ENCODE measurements at places on chromosomes 7 and 10.

GRCh38 chr7:148863324-148863723 is 20.8 kb downstream of the EZH2 start:
- no peak for DNase-seq

DNA sequence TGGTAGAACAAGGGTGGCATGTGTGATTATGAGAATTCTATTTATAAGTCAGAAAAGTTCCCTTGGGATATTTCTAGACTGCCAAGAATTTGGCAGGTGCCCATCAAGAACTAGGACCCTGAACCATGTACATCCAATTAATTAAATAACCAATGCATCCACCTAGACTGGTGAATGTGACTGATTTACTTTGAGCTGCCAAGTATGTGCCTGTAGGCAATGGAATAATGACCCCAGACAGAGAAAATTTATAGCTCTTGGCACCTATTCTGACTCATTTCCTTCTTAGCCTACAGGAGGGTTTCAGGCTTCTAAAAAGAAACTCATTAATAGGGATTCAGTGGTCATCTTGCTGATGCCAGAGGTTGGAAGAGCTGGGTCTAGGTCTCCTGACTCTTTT is 54.9 kb downstream of the KCNH2 start:
- no peak for DNase-seq

GRCh38 chr7:27091105-27091504 is 4.7 kb downstream of the HOXA1 start:
- no peak for DNase-seq

DNA sequence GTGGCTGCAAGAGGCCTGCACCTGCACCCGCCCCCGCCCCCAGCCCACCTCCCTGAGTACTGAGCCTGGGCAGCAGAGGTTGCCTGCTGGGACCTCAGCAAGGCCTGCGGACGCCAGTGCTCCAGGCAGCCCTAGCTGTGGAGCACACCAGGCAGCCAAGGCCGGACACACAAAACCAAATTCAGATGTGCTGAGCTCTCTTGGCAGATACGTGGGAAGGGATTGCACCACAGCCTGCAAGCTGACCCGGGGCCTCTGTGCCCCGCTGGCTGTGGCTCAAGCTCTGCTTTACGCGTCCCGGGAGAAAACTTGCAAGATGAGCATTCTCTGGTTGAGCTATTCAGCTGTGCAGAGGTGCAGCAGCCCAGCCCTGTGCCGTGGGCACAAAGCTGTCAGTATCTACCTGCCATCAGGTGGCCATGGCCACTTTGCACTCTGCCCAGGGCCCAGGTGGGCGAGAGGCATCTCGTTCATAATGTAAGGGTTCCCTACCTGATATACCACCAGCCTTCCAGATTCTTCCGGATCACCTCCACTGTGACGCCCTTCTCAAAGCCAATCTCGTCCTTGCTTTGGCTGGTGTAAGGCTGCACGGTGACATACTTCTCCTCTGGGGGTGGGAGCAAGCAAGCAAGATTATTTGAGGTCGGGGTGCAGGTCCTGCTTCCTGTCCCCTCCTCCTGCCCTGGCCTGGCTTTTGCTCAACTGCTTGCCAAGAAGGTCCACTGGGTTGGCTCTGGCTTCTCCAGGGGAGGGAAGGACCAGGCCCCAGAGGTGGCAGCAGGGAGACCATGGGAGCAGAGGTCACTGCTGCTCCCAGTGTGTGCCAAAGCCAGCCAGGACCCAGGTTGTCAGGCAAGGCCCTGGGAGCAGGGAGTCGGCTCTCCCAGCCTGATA is 123.4 kb downstream of the NEURL1 start:
- no peak for DNase-seq
